ENCODE measurements at places on chromosomes 3 and 15.

GRCh38 chr3:135755330-135756105 lies 210.0 kb upstream of the PPP2R3A start:
- no peak for DNase-seq

DNA sequence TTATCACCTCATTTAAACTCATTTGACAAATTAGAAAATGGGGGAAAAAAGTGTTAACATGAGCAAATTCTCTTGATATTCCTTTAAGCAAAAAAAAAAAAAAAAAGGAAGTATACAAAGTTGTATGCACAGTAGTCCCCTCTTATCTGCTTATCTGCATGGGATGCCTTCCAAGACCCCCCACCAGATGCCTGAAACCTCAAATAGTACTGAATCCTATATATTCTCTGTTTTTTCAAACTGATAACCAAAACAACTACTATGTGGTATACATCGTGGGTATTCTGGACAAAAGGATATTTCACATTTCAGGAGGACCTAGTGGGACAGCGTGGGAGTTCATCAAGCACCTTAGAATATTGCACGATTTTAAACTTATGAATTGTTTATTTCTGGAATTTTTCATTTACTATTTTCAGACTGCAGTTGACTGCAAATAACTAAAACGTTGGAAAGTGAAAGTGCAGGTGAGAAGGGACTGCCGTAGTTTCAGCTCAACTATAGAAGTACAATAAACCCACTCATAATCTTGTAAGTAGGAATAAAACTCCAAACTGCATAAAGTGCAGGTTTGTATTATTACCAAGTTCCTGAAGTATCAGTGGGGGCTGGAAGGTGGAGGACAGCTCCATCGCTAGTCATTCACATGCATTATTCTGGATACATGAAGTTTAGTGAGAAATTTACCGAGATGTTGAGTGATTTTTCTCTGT lies 43.6 kb upstream of the PLCL2 start:
- no peak for DNase-seq

GRCh38 chr15:94125698-94126097 lies 105.7 kb upstream of the MCTP2 start:
- DNase-seq = no peak

DNA sequence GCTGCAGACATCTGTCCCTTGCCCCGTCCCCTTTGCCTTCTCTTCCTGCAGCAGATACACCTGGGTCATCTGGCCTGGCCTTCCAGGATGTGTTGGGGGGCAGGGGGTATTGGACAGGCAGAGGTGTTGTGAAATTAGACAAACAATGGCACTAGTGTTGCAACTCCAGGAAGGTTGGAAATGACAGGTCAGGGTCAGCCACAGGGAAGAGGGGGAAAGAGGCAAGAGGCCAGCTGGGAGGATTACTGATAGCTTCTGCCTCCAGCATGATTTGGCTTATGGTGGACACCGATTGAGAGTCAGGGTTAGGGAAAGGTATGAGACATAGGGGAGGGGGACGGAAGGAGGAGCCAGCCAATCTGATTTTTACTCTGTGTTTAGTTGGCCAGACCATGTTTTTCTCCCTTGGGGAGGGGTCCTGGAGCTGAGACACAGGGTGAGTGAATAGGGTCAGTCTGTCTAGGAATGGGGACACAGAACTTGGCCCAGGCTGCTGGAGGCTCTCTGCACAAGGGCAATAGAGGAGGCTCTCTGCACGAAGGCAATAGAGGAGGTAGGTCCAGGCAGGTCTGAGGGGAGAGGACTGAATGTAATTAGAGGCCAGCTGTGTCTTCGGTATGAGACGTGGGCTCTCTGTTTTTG lies 3.4 kb upstream of the ATP2B2 start:
- DNase-seq = no peak

GRCh38 chr3:42306499-42306898 lies 40.5 kb upstream of the CCK start:
- DNase-seq = no peak

- peak; percentile 28 for DNase-seq
Observed at GRCh38 chr3:27632431-27633223, 89.5 kb downstream of the EOMES start.

DNA sequence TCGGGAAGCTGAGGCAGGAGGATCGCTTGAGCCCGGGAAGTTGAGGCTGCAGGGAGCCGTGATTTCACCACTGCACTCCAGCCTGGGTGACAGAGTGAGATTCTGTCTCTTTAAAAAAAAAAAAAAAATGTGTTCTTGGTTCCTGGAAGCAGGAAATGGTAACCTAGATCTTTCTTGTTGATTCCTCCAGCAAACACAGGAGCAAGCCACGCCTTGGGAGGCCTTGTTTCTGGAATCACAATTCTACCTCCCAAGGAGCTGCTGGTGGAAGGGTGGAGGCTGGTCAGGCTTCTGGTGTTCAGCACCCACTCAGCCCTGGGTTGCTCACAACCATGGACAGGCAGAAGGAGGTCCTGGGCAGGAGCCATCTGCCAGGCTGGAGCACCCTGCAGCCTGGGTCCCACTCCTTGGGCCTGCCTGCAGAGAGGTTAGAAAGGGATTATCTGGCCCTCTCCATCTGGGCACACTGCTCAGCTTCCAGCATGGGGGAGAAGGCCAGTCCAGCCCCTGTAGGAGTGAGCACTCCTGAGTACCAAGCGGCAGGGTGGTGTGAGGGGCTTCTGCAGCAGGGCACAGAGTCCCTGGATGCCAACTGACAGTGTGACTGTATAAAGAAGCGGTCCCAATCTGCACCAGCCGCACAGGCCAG lies 65.6 kb downstream of the ABTB1 start:
- no peak for DNase-seq

DNA sequence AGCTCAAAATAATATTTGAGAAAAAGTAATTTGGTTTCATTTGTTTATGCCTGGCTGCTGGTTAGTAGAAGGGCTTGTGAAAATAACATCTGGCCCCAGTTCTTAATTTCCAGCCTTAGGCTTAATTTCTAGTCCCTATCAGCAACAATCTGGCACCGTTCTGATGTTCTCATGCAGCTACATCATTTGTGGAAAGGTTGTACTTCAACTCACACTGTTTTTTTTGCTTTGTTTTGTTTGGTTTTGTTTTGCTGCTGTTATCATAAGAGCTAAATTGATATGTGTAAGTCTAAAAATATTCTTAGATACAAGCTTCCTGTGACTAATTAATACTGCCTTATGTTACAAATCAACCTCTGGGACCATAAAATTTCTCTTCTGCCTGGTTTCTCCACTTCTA lies 8.9 kb downstream of the CPA3 start:
- no peak for DNase-seq

- DNase-seq = peak; percentile 56
Observed at GRCh38 chr3:113140876-113141275, 70.5 kb upstream of the BOC start.

GRCh38 chr15:80429964-80430363 lies 25.8 kb downstream of the ARNT2 start:
- no peak for DNase-seq

DNA sequence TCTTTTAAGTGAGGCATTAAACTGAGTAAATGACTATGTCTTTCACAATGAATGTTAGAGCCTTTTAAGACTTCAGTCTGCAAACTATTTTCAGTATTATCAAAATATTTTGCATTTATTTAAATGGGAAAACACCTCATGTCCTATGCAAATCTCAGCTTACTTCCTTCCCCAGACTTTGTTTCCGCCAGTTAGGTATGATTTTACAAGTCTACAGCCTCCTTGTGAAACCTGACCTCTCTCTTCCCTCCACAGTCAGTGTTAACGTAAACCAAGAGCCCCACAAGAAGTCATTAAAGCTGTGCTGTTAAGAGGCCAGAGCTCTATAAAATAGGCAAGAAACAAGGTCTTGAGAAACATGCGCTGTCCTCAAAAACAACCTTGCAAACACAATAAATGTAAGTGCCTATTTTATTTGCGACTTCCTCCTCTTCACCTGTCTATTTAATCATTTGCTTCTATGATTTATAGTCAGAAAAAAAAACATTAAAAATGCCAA lies 48.3 kb downstream of the PRTG start:
- DNase-seq = no peak

- no peak for DNase-seq
Observed at GRCh38 chr15:75729326-75730069, 16.9 kb upstream of the CSPG4 start.

DNA sequence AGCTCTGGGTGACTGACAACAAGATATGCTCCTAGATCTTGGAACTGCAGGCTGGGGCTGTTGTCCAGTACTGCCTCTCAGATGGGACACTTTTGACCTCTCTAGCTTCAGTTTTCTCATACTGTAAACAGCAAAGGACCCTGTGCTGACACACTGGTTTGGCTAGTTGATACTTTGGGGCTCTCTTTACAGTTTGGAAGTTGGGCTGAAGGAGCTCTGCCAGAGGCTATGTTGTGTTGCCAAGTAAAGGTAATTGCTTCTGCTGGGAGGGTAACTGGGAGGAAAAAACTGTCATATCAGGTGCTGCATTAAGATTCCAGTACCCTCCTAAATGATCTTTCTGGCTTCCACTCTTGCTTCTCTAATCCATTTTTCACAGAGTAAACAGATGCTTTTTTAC lies 54.0 kb downstream of the ISL2 start:
- DNase-seq = no peak

DNA sequence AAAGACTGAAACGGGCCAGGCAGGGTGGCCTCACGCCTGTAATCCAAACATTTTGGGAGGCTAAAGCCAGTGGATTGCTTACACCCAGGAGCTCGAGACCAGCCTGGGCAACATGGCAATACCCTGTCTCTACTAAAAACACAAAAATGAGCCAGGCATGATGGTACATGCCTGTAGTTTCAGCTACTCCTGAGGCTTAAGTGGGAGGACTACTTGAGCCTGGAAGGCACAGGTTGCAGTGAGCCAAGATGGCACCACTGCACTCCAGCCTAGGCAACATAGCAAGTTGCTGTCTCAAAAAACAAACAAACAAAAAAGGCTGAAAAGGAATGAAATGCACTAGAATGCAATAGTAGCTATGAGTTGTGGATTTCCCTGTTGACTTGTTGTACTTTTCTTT lies 94.7 kb downstream of the STAG1 start:
- no peak for DNase-seq

- DNase-seq = no peak
Observed at GRCh38 chr15:66474135-66474534, 23.4 kb downstream of the SNAPC5 start.

GRCh38 chr3:55482496-55483195 lies 4.5 kb downstream of the WNT5A start:
- no peak for DNase-seq

DNA sequence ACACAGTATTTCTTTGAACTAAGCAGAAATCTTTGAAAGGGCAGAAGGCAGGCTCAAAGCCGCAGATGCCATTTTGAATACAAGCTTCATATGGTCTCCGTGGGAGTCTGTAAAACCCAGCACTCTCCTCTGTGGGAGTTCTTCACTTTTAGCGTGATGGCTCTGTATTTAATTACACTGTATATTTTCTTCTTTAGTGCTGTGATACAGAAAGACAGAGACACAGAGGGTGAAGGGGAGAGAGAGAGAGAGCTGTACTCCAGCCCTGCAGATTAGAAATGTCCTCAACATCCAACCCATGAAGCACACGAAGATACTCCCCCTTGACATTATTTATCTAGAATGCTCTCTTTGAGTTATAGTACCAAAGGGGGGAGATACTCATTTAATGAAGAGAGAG lies 752.6 kb upstream of the NR2F2 start:
- no peak for DNase-seq

GRCh38 chr3:105967117-105967516 lies 98.3 kb upstream of the CBLB start:
- DNase-seq = no peak

All from suppressor macrophage treated with lipopolysaccharide for 4 hours (primary cell).